ENCODE measurements at places on chromosomes 12 and 14.

GRCh38 chr12:25690996-25691864, 138.1 kb upstream of the LMNTD1 start:
- no peak for DNase-seq

DNA sequence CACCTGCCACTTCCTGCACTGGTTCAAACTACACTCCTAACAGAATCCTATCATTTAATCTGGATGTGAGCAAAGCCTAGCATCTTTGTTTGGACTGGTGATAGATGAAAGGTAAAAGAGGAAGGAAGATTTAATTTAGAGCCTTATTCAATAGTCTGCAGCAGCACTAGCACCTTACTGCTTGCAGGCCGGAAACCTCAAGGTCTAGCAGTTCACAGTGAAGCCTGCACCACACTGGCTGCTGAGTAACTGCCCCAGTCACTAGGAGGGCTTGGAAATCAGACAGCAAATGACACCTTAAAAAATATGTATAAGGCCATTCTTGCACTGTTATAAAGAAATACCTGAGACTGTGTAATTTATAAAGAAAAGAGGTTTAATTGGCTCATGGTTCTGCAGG, 358.0 kb downstream of the DAD1 start:
- no peak for DNase-seq

DNA sequence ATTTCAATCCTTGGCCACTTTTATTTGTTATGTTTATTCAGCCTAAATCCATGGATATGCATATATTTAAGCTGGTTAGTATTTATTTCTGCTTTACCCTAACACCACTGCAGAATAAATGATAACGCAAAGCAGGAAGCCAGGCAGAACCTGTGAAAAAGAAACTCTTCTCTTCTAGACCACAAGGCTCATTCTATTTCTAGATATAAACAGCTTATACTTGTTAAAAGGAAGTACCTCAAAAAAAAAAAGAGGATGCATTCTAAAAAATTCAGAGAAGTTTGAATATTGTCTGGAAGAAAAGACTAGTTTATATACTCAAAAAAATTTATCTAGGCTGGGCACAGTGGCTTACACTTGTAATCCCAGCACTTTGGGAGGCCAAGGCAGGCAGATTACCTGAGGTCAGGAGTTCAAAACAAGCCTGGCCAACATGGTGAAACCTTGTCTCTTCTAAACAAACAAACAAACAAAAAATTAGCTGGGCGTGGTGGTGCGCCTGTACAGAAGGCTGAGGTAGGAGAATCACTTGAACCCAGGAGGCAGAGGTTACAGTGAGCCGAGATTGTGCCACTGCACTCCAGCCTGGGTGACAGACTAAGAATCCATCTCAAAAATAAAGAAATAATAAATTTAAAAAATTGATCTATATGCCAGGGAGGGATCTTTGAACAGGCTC, 55.8 kb downstream of the GALNT4 start:
- no peak for DNase-seq

DNA sequence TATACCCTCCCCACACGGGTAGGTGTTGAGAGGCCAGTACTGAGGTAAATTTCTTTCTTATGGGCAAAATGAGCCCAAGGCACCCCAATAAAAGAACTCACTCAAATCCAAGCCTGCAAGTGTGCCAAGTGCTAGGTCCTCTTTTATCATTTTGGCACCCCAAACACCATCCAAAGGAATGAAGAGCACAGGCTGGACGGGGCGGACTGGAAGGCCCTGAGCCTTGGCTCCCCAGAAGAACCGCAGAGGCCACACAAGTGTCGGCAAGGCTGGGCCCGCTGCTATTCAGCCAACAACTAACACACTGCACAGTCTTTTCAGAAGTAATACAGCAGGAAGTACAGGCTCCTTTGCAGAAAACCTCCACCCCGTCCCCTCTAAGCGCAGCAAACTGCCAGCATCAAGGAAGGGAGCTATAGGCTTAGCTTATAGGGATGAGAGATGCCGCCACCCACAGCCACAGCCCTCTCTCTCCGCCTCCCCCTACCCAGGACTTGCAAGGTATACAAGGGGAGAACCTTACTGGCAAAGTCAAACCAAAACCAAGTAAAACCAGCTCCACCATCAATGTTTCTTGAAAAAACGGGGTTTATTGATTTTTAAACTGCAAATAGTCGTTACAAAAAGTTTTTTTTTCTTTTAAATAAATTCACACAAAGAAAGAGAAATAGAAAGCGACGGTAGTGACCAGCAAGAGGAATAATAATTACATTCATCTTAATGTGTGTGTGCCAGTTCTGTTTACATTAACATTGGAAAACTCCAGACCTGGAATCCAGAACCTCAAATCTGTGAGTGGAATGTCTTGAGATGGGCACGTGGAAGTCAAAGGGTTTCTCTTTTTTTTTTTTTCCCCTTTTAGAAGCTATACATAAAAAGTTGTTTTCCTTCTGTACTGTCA, 5.5 kb downstream of the ZFP36L1 start:
- DNase-seq, result no peak

DNA sequence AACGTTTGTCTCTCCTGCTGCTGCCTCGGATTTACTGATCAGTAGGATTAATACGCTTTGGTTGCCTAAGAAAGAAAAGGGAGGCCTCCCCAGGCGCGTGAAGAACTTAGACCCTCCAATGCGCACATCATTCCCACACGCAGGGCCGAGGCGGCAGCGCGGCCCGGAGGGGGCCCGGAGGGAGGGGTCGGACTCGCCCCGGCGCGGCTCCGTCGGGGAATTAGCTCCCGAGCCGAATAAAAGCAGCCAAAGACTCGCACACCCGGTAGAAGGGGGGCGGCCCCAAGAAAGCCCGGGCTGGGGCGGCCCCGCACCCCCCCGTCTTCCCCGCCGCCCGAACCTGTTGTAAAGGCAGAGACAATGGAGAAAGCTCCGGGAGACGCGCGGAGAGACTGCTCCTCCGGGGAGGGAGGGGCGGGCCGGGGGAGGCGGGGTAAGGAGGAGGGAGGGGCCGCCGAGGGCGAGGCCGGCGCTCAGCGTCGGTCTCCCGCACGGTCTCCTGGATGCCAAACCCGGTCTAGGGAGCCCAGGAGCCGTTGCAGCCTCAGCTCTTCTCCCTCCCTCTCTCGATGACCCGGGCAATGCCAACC, at the start of gene NELL2:
NELL2 (minus strand) TSS at position 362 of the 590 bp plus-strand sequence. CDS start 446 bp downstream, outside the sequence.
- peak; percentile 46 for DNase-seq

Measured in stimulated activated CD8-positive, alpha-beta memory T cell treated with anti-CD3 and anti-CD28 coated beads, Interleukin-15, amount 100 ng/mL, for 4 hours (primary cell).